ENCODE measurements at places on chromosomes 5 and 9.

DNA sequence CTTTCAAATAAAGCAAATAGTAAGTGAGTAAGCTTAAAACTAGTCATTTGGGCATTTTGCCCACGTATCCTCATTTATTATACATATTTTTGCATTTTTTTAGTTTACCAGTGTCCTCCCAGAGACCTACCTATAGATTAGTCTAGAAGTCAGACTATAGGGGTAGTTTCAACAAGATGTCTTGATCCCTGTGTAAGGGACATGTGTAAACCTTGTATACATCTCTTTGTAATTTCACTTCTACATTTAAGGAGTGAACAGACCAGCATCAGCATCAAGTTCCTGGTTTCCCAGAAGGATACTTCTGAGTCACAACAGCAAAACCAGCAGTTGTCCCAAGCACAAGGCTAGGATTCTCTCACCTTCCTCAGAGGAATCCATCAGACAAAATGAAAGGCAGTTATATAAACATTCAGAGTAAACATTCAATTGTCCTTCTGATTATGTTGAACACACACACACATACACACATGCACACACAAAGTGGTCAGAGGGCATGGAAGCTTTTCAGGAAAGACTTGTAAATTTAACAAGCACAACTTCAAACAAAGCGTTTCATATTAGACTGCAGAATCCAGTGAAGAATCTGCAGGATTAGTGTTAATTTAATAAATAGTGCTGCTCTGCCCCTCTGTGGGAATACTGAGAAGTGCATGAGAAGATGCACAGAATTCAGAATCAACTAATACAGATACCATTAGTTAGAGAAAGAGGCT, 55.4 kb downstream of the HINT1 start:
- DNase-seq: no peak

DNA sequence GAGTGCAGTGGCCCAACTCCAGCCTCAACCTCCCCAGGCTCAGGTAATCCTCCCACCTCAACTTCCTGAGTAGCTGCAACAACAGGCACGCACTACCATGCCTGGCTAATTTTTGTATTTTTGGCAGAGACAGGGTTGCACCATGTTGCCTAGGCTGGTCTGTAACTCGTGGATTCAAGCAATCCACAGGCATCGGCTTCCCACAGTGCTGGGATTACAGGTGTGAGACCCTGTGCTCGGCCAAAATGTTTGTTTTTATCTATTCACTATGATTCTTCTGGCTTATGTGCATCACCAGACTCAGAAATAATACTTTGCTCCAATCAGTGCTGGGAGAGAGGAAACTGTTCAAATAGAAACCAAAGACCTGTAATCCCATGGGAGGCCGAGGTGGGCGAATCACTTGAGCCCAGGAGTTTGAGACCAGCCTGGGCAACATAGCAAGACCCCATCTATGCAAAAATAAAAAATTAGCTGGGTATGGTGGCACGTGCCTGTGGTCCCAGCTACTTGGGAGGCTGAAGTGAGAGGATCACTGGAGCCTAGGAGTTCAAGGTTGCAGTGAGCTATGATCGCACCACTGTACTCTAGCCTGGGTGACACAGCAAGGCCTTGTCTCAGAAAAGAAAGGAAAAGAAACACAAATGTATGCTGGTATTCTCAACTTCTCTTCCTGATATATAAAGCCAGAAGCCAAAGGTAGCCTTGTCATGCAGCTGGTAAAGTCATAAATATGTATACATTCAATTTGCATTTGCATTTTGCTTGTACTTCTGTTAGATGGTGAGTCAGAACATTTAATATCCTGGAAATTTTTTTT, 4.5 kb downstream of the PIP5K1B start:
- no peak for DNase-seq

- no peak for DNase-seq
Measured at GRCh38 chr9:68731857-68732256, 26.8 kb downstream of the PIP5K1B start.

GRCh38 chr9:137514691-137515337, 35.4 kb downstream of the PNPLA7 start:
- DNase-seq: no peak

DNA sequence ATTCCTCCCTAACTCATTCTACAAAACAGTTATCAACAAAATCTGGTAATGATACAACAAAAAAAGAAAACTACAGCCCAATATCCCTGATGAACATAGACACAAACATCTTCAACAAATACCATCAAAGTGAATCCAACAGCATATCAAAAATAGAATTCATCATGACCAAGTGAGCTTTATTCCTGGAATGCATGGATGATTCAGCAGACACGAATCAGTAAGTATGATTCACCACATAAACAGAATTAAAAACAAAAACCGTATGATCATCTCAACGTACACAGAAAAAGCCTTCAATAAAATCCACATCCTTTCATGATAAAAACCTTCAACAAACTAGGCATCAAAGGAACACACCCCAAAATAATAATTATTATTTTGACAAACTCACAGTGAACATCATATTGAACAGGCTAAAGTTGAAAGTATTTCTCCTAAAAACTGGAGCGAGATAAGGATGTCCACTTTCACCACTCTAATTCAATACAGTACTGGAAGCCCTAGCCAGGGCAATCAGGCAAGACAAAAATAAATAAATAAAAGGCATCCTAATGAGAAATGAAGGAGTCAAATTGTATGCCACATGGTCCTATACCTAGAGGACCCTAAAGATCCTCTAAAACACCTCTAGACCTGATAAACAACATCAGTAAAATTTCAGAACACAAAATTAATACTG, 305.1 kb upstream of the RGMB start:
- DNase-seq: no peak

GRCh38 chr5:149667084-149667828, 62.9 kb upstream of the PPARGC1B start:
- DNase-seq: peak; percentile 47
